Anterior cingulate cortex (tissue), 58 donors: ENCODE measurements at places on chromosomes 7 and 10.

GRCh38 chr10:60943316-60944057, 498 bp downstream of the RHOBTB1 start:
- DNase-seq: peak; percentile 85

DNA sequence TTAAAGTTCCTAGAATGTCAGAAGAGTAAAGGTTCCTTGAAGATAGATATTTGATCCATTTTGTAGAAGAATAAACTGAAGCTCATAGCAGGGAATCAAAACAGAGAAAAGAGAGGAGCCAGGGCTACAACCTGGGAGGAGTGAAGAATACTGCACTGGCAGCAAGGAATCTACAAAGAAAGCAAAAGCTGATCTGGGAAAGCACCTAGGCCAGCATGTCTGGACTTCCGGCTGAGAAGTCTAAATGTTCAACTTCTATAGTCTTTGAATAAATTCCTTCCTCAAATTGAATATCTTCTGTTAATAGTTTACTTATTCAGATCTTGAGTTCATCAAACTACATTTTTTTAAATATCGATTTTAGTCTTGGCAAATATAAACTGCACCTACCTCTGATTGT, 78.2 kb downstream of the VPS41 start:
- DNase-seq: no peak

- DNase-seq: no peak
Measured at GRCh38 chr10:523925-524324, 165.5 kb downstream of the DIP2C start.

GRCh38 chr7:30797176-30798040, 26.2 kb downstream of the MINDY4 start:
- DNase-seq: no peak

DNA sequence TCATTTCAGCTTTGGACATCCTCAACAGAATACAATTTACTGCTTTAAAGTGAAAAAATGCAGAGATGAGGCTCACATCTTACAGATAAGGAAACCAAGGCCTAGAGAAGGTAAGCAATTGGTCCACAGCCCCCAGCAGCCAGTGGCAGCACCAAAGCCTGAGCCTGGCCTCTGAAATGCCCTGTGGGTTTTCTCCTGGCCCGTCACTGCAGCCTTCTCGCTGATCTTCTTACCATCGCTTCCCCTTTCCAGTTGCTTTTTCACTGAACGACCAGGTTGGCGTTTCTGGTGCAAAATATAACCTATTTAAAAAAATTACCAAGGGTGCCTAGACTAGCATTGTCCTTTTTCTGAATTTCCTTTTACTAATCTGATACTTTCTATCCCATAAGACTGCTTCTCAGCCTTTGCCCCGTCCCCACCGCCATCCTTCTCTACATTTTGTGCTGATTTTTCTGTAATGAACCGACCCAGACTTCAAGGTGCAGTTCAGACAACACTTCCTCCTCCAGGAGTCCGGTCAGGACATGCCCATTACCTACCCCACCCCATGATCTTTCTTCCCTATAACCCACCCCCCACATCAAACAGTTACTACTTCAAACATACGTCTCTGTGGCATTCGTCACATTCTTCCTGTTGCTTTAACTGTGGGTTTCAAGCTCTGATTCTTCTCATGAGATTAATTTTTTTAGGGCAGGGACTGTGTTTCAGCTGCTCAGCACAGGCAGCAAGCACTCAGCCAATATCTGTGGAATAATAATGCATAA, 289.4 kb downstream of the DNAJB6 start:
- DNase-seq: no peak

GRCh38 chr7:154503962-154504550, 451.9 kb downstream of the DPP6 start:
- no peak for DNase-seq

- DNase-seq: peak; percentile 73
Measured at GRCh38 chr7:102119213-102119651, 167.4 kb upstream of the SH2B2 start.

DNA sequence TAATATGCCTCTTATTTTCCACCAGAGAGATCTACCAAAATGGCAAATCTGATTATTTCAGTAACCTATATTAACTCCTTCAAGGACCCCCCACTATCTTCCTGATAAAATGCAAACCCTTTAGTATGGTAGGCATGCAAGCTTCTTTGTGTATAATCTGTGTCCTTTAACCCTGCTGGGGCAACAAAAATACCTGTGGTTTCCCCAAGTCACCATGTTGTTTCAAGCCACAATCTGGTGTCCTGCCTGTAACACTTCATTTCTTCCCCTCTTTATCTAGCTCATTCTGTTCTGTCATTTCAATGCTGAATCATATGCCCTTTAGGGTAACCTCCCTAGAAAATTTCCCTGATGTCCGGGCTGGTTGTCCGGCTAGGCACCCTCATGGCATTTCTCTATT, 5.3 kb downstream of the CALCR start:
- no peak for DNase-seq

- no peak for DNase-seq
Measured at GRCh38 chr7:76165973-76166403, 35.7 kb upstream of the SRRM3 start.

DNA sequence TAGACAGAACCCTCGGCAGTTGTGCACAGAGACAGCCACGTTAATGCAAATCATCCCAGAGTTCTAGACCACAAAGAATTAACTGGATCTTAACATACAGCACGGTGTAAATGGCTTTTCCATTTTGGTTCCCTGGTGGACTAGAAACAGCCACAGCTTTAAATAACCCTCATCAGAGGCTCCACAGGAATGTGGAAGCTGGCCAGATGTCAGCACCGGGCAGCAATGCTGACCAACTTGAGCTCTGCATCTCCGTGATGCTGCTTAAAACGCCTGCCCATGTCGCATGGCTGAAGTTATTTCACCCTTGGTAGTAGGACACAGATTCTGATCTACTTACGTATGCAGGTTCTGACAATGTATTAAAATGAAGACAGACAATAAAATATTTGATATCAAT, 24.5 kb downstream of the RSU1 start:
- no peak for DNase-seq

- no peak for DNase-seq
Measured at GRCh38 chr10:116088985-116089384, 184.0 kb downstream of the GFRA1 start.

DNA sequence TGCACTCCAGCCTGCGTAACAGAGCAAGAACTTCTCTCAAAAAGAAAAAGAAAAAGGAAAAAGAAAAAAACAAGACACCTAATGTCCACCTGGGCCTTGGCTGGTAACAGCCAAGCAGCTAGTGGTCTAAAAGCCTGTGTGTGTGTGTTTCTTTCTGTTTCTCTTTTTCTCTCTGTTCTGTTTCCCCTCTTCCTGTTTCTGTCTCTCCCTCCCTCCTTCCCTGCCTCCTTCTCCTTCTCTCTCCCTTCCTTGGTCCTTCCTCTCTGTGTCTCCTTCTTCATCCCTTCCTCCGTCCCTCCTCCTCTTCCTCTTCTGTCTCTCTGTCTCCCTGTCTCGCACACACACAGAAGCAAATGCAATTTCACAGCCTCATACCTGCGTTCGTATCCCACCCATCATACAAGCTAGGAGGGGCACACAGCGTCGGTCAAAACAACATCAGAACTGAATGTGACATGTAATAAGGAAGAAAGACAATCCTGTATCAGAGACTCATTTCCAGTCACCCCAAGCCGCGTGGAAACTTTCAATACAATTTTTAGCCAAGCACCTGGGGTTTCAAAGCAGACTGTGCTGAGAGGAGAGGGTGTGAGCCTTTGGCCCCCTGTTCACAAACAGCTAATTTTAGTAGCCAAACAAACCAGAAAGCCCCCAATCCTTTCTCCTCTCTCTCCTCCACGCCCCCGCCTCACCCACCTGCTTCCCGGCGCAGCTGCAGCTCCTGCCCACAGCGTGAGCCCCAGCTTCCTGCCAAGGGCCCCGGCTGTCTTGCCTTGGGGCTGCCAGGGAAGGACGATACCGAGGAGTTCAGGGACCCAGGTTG, 50.2 kb upstream of the GNA12 start:
- DNase-seq: no peak

DNA sequence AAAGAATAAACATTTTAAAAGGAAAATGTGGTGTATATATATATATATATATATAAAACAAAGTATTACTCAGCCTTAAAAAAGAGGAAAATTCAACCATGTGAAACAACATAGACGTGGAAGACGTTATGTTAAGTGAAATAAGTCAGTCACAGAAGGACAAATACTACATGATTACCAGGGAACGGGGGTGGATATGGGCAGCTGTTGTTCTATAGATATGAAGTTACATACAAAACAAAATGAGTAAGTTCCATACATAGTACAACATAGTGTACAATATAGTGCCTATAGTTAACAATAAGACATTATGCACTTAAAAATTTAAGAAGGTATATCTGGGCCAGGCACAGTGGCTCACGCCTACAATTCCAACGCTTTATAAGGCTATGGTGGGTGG, 48.8 kb downstream of the SGMS1 start:
- no peak for DNase-seq

GRCh38 chr10:82742478-82742877, 867.5 kb downstream of the NRG3 start:
- DNase-seq: no peak

DNA sequence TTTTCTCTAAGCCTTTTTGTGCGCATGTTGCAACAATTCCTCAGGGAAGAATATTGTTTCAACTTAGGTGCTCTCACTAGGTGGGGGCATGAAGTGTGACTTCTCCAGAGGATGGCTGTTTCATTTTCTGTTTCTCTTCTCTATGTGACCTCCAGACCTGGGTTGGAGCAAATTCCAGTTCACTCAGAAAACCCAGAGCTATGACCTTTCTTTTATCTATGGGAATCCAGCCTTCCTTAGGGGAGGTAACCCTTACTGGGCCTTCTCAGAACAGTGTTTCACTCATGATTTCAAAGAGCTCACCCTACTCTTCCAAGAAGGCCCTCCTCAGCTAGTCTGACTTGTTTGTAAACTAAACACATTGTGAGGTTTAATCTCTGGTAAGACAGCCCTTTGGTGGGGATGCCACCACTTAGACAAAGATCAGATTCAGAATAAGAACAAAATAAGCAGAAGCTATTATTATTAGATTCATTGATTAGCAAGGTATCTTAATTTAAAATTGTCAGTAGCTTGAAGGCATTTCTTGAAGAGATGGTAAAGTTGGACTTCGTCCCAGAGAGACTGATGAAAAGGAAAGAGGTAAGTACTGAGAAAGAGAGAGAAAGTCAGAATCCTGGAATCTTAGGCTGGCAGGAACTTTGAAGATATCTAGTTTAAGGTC, 16.6 kb upstream of the TAS2R60 start:
- DNase-seq: no peak

DNA sequence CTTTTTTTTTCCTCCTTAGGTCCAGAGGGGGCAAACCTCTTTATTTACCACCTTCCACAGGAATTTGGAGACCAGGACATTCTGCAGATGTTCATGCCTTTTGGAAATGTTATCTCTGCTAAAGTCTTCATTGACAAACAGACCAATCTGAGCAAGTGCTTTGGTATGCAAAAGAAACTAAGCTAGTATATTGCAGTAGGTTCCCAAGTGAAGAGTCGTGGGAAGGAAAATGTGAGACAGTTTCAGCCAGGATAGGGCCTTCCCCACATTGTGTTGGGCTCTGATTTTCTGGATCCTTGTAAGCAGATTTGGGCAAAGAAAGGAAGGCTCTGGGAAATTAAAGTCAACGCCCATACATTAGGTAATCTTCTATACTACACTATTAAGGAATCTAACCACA, 285.6 kb downstream of the USP6NL start:
- no peak for DNase-seq

DNA sequence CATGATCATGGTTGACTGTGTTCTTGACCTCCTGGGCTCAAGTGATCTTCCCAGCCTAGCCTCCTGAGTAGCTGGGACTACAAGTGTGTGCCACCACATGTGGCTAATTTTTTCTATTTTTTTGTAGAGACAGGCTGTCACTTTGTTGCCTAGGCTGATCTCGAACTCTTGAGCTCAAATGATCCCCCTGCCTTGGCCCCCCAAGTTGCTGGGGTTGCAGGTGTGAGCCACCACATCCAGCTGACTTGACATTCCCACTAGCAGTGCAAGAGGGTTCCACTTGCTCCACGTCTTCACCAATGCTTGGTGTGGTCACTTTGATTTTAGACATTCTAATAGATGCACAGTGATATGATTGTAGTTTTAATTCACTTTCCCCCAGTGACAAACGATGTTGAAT, 25.1 kb downstream of the CYP26A1 start:
- DNase-seq: no peak

DNA sequence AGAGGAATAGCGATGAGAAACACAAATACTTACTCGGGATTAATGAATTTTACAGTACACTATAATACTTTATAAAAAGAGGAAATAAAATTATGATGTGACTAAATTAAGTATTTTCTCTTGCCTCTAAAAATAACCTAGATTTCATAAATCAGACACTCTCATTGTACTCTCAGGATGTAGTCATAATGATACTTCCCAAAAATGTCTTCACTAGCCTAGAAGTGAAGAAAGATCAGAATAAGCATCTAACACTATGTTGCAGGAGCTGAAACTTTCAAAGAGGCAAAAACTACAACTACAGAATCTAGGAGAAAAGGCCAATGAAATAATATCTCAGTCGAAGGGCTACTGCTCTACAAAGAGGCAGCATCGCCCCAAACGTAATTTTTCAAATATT, 49.4 kb downstream of the DNAJC1 start:
- no peak for DNase-seq
